ENCODE measurements at places on chromosomes 16 and 17.
A peak's percentile ranks its signal among the peaks of the same experiment; 100 is the strongest.

DNA sequence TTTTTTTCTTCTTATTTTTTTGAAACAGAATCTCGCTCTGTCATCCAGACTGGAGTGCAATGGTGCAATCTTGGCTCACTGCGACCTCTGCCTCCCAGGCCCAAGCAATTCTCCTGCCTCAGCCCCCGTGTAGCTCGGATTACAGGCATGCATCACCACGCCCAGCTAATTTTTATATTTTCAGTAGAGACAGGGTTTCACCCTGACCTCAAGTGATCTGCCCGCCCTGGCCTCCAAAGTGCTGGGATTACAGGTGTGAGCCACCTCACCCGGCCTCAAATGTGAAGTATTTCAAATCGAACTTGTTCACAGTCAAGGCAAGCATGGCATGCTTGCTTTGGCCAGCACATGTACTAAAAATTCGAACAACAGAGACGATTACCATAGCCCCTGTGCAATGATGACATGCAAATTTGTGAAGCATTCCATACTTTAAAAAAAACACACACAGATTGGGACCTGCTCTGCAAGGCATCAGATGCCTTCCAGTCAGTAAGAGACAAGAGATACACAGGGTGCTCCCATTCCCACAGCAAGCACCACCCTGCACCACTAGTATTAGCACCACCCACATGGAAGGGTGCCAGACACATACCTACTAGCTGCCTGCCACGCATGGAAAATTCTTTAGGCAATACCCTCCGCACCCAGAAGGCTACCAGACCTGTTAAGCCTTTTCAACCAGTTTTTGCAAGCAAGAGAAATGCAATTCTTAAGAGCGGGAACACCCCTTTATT is 47.2 kb downstream of the ANKRD11 start:
- no peak for DNase-seq

DNA sequence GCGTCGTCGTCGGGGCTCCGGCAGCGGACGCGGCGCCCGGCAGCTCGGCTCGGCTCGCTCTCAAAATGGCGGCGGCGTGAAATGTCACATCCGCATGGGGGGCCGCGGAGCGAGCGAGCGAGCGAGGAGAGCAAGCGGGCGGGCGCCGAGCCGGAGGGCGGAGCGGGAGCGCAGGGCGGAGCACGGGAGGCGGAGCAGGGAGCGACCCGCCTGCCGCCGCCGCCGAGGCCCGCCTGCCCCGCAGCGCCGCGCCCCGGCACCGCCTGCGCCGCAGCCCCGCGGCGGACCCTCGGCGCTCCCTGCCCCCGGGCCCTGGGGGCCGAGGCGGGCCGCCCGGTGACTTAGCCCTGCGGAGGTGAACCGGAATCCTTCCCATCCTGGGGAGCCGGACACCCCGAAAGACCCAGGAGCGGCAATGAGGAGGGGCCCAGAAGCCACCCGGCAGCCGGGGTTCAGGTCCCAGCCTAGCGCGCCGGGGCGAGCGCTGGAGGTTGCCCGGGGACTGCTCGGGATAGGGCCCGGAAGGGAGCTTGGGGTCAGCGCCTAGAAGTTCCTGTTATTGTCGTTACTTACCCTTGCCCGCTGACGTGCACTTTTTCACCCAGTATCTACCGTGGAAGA is at the start of gene USP7:
Gene USP7 (minus strand): TSS at position 86 of the 621 bp plus-strand sequence. CDS start 621 bp downstream, outside the sequence.
- peak; percentile 85 for DNase-seq

GRCh38 chr16:50372611-50373344 is 4.0 kb upstream of the BRD7 start:
- no peak for DNase-seq

DNA sequence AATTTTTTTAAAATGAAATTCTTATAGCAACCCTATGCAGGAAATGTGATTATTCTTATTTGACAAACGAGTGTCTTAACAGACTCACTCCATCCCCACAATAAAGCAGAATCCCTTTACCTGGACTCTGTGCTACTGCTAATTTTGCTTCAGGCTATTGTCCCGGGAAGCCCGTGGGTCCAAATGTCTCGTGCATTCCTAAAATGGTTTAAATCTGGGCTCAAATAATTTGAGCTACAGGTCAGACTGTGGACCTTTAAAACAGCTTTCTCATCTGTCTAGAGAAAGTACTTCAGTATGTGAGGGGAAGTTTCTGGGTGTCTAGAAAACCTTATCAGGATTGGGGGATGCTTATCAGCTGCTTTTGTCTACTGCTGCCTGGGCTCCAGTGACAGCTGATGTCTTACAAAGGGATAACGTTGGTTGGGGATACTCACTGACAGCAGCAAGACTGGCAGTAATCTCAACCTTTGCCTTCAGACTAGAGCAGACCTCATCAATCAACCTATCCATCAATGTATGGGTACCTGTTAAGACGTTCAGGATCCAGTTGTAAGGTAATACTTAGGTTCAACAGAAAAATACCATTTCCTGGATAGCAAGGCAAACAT is 197.9 kb upstream of the CDH11 start:
- no peak for DNase-seq

DNA sequence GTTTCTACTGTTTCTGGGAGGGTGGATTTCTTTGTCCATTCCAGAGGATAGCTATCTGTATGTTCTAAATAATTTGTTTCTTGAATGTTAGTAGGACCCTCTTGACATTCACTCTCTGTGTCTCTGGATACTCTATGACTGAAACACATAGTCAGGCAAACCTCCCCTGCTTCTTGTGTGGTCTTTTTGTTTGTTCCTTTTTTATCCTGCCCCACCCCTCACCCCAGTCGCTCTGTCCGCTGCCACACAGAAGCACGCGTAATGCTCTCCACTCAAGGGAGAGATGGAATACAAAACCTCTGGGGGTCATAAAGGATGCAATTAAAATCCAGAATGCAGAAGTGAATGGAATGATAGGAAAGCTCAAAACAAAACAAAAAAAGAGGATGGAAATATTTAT is 253.1 kb downstream of the RBFOX1 start:
- DNase-seq, result no peak

GRCh38 chr16:24151482-24151939 is 104.6 kb upstream of the CACNG3 start:
- DNase-seq, result no peak

DNA sequence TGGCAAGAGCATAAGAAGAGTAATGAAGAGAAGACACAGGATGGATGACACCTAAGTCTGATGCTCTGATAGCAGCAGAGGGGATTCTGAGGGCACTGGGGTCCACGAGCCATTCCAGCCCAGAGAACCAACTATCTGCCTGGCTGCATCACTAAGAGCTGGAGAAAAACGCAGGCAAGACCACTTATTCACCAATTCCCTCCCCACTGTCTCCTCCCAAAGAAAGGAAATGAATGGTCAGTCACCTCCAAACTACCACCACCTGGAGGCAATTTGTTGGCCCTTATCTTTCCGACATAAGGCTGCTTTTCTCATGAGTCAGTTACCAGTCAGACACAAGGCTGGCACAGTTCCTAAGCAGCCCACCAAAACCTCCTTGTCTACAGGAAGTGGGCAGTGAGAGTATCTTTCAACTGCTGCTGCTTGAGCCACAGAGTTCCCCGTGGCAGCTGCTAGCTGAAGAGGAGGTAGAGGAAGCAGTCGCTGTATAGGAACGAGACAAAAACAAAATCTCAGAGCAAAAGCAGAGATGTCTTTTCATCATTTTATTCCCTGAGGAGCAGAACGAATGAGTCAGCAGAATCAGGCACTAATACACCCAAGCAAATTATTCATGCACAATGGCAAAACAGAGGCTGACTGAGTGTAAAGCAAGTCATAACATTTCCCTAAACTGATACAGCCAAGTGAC is 111.1 kb downstream of the SMG6 start:
- DNase-seq, result no peak

DNA sequence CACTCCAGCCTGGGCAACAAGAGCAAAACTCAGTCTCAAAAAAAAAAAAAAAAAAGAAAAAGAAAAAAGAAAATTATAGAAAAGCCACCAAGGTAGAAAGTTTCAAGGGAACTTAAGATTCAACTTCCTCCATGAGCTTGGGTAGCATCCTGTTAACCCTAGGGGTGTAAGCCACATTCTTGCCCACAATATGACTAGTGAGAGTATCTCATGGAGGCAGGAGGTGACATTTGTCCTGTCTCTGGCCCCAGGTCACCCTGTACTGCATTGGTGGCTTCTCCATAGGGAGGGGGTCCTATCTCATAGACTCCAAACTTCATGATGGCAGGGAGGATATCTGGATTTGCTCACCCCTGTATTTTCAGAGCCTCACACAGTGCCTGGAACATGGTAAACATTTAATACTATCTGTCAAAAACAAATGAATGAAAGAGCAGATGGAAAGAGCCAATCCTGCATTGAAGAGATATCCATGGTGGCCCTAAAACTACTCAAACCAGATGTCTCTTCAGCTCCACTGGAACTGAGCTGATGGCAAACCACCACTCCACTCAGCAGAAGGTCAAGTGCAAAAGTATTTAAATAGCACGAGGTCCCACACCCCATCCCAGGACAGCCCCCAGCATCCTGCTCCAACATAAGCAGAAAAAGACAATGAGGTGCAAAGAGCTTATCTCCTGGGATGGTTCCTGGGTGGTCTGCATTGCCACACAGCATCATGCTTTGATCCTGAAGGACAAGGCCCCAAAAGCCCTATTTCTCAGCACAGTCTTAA is 50.3 kb downstream of the EMP2 start:
- DNase-seq, result no peak

DNA sequence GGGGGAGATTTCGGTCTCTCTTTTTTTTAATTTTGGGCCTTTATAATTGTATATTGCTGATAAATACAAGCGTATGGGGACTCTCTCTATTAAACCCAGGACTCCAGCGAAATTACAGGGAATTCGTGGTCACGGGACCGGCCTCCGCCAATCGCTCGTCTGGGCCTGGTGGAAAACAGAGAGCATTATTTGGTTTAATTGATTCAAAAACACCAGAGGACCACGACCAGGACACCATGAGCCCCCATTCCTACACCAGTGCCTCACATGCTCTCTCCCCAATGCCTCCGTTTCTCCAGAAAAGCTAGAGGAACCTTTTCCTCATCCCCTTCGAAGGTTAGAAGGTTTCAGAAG is at the start of gene HOXB2:
Gene HOXB2 (minus strand): TSS at position 88 of the 354 bp plus-strand sequence. CDS start 198 bp downstream, outside the sequence.
- no peak for DNase-seq

- peak; percentile 39 for DNase-seq
Observed at GRCh38 chr16:30499284-30499683, 26.7 kb downstream of the ITGAL start.

DNA sequence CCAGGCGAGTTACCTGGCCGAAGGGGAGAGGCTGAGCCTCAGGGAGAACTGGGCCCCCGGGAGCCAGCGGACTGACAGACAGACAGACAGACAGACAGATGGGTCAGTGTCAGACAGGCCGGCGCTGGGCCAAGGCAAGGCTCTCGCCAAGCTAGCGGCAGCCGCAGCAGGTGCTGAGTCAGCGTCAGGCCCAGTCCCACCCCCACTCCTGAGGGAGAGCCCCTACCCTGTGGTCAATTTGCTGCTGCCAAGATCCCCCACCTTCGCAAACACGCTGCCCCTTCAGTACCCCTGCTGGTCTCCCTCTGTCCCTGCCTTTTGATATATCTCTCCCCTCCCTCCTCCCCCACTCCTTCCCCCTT is 1.5 kb downstream of the FGF11 start:
- DNase-seq, result no peak

DNA sequence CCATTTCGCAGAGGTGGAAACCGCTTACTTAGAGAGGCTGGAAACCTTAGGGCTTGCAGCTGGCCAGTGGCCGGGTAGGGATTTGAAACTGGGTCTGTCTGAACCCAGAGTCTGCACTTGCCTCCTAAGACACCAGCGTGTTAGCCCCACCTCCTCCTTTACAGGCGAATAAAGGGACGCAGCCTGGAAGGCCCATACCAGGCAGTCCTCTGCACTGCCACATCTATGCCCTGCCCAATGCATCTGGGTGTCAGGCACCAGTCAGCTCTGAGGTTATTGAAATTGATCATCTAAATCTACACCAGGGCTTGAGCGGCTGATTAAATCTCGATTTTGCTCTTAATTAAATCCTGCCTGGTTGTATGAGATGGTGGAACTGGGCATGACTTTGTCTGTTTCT is 19.9 kb upstream of the NAGS start:
- no peak for DNase-seq

Data from breast epithelium (tissue), 4 donors.